ENCODE measurements at places on chromosomes 11 and 22.

GRCh38 chr11:28169816-28170215, 61.6 kb downstream of the METTL15 start:
- DNase-seq: peak; percentile 32

- no peak for DNase-seq
These were observed 63.7 kb downstream of the HIPK3 start for GRCh38 chr11:33320814-33321330.

- DNase-seq: no peak
These were observed 176.7 kb upstream of the TENM4 start for GRCh38 chr11:79617561-79617960.

- no peak for DNase-seq
These were observed 155.1 kb upstream of the BLID start for GRCh38 chr11:122271137-122271536.

- no peak for DNase-seq
These were observed 26.3 kb downstream of the CYTH4 start for GRCh38 chr22:37308385-37309200.

- no peak for DNase-seq
These were observed 85.8 kb upstream of the NARS2 start for GRCh38 chr11:78660471-78660870.

DNA sequence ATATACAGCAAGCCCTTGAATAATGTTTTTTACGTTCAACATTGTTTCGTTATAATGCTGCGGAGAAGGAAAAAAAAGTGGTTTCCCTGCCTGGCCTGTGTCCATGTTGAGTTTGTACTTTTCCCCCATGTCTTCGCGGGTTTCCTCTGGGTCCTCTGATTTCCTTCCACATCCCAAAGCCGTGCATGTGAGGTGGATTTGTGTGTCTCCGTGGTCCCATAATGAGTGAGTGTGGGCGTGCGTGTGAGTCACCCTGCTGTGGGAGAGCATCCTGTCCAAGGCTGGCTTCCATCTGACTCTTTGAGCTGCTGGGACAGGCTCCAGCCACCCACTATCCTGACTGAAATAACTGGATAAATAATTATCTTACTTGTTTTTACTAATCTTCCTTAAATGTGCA, 29.6 kb upstream of the SNX19 start:
- peak; percentile 78 for DNase-seq

GRCh38 chr11:118007040-118007439, 20.8 kb downstream of the IL10RA start:
- DNase-seq: no peak

GRCh38 chr11:71951741-71952310, 23.0 kb downstream of the RNF121 start:
- DNase-seq: no peak

DNA sequence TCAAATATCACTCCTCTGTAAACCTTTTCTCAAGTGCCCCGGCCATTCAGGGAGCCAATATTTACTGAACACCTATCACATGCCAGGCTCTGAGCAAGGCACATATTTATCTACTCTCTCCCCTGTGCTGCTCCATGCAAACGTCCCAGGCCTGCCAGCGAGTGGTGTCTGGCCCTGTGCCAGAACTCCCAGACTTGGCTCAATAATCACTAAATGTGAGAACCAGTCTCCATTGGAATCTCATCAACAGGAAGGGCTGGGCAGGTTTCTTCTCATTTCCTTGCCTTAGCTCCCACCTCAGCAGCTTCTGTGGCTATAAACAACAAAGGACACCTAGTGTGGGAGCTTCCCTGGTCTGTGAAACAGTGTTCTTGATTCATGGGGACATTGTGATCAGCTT, 21.7 kb downstream of the RASSF10 start:
- no peak for DNase-seq

- no peak for DNase-seq
These were observed 98.6 kb upstream of the THY1 start for GRCh38 chr11:119521551-119521950.

GRCh38 chr22:41223535-41223934, 17.2 kb downstream of the CHADL start:
- no peak for DNase-seq

- no peak for DNase-seq
These were observed 1.3 kb upstream of the CD82 start for GRCh38 chr11:44564166-44564565.

DNA sequence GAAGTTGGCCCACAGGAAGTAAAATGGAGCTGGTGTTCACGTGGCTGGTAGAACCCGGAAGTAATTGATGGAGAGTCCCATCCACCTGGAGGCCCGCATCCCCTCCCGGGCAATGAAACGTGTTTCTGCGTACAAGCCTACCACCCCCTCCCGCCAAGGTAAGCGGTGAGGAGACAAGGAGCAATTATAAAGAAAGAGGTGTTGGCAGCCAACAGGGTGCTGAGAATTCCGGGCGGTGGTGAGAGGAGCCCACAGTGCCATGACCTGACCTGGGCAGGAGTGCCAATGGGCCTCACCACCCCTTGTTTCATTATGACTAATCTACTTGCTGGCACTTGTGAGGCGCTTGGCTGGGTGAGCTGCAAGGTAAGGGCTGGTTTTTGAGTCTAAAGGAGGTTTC, 83.8 kb upstream of the BID start:
- DNase-seq: no peak

- peak; percentile 81 for DNase-seq
These were observed 907 bp downstream of the SERPINH1 start for GRCh38 chr11:75562836-75563484.

GRCh38 chr22:39845529-39845928, 48.0 kb downstream of the ENTHD1 start:
- DNase-seq: no peak

DNA sequence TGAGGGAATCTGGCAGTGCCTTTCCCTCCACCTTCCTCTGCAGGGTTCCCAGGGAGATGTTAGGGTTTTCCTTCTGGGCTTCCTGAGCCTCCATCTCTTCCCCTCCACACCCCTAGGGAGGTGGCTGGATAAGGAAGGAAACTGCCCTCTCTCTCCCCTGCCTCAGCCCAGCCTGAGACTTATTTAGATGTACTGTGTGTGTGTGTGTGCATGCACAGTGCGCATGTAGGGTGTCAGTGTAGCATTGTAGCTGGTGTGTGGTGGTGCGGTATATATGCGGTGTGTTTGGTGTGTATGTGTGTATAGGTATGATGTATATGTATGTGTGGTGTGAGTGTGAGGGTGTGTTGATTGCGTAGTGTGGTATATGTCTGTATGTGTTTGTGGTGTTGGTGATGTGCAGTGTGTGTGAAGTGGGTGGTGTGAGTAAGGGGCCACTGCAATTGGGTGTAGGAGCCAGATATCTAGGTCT, 1.5 kb downstream of the FXYD6 start:
- DNase-seq: no peak

DNA sequence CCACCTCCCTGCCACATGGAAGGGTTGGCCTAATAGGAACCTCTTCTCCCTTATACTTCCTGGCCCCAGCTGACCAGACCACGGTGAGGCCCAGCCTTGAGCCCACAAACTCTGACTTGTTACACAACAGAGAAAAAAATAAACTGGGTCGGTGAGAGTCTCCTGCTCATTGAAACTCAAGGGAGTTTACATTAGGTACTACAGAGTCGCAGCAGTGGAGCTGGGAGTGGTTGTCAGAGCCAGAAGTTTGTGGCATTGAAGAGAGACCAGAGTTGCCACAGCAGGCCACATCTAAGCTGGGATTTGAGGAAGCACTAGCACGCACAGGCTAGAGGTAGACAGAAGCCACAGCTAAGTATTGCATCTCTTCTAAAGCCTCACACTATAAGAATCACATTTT, 296.2 kb downstream of the DDX10 start:
- DNase-seq: no peak

DNA sequence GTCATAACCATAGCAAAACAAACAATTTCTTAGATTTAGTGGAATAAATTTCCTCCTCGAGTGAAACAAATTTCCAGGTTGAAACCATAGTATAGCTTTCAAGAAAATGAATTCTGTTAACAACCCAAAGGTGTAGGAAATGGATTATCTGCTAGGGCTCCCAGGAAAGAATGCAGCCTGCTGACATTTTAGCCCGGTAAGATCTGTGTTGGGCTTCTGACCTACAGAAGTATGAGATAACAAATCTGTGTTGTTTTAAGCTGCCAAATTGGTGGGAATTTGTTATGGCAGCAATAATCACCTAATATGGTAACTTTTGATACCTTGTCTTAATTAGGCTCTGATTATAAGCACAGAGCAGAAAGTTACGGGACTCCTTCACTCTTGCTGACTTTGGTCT, 32.0 kb upstream of the OR6M1 start:
- no peak for DNase-seq

- peak; percentile 92 for DNase-seq
These were observed 16.6 kb downstream of the ASCC2 start for GRCh38 chr22:29821291-29822016.

DNA sequence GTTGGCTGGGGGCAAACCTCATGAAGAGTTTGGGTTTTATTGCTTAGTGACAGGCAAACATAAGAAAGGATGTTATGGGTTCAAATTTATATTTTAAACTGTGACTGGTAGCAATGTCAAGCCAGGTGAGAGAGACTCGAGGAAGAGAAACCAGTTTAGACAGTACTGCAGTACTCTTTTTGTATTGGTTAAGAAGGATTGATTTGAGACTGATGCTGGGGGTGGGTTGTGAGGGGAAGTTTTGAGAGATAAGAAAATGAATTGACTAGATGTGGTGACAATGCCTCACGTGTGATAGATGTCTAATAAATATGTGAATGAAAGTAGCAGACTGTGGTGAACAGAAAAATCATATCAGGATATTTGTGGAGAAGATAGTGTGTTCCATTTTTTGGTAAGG, 142.4 kb downstream of the DDX10 start:
- no peak for DNase-seq

DNA sequence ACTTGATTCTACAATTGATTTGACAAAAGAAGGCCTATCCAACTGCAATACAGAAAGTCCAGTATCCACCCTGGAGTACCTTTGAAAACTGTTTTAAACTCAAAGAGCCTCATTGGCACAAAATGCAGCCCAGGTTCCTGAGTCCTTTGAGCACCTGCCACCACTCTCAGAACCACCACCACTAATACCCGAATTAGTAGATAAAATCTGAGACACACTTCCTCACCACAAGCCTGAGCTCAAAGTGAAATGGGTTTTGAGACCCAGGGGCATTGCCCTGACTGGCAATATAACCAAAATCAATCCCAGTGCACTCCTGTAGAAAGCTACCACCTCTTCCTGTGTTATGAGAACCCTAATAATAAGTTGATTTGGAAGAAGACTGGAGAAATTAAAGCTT, 215.7 kb downstream of the CSNK2A3 start:
- no peak for DNase-seq

DNA sequence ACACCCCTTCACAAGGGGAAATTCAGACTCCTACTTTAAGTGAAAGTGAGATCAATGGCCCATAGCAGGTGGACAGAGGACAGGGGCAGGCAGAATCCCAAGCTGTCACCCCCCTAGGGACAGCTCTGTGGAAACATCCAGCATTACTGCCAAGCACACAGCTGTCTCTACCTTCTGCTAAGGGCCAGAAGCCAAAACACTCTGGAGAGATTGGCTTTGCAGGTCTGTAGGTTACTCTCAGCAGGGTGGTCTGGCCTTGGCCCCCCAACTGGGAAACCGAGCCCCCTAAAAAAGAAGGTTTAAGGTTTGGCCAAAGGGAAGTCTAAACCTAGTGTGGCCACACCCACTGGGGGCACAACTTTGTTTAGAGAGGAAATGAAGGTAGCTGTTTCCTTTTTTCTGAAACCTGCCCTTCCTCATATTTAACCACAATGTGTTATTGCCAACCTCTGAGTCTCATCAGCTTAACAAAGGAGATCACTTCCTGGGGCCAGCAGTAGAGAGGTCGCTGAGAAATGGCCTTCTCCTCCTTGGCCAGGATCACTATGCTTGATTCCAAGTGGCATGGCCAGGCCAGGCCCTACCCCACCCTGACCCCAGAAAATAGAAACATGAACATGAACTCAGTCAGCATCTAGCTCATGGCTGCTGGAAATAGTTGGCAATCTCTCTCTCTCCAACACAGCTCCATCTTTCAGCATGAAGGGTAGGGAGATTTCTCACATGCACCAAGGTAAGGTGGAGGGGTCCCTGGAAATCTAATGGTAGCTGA, 25.9 kb upstream of the SCARF2 start:
- DNase-seq: no peak

- peak; percentile 31 for DNase-seq
These were observed 47.3 kb downstream of the QSER1 start for GRCh38 chr11:32939866-32940265.

DNA sequence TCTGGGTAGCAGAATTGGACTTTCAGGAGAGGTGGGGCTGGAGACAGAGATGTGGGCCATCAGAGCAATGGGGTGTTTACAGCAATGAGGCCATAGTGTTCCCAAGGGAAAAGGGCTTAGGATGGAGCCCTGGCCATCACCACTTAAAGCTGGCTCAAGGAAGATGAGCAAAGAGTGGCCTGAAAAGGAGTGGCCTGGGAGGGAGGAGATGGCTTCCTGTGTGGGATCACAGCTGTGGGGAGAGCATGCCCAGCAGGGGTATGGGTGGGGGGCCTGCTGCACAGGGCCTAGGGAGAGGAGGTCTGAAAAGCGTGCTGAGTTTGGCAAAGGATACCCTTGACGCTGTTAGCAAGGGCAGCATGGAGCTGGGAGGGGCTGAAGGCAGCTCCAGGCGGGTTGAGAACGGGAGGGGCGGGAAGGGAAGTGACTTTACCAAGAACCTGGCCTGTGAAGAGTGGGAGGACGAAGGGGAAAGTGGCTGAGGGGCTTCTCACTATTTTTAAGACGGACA, 13.9 kb downstream of the LRRC32 start:
- no peak for DNase-seq

DNA sequence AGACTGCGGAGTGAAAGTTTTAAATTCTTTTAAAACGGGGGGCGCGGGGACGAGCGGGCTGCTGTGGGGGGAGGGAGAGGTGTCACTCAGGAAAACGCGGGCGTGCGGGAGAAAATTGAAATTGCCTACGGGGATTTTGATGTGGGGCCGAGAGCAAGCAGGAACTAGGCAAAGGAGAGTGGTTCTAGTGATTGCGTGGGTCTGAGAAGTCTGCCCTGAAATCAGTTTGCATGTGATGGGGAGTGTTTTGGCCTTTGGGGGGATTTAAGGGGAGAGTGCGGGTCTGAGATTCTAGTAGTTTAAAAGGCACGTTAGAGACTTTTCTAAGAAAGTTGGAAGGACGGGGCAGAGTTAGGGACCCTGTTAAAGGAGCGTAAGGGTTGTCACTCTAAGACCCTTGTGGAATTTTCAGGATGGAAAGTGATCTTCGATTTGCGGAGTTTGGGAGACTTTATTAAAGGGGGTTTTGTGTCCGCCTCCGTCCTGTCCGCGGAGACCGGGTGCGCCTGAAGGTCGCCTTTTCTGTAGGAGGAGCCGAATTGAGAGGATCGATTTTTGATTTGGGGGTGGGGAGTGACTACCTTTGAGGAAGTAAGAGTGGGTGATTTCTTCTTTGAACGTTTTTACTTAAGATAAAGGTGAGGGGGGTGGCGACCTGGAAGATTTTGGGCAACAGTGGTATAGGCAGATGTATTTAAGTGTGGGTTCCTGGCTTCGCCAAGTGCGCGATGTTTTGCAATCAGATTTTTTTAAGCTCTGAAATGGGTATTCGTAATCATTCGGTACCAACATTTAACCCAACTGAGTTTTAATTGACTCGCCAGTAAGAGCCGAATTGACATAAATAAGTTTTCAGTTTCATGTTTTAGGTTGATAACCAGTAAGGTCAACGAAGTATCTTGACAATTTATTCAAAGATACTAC, 1.1 kb downstream of the EED start:
- peak; percentile 22 for DNase-seq

Measured in EH (cell line).